Fibroblast of lung (primary cell): ENCODE measurements at places on chromosomes 7 and 10. TPM values are rescaled to one million over a fixed set of nuclear protein-coding genes. Genes with fewer than 3 reads are reported as not detected.

GRCh38 chr10:1090696-1091095 is 34.5 kb downstream of the WDR37 start:
- H3K27me3 ChIP-seq, result no peaks in the 10 kb centered on the region
- H3K4me1 ChIP-seq, result no peaks in the 10 kb centered on the region
- DNase-seq, result no peak
- H3K36me3 ChIP-seq, result peaks cover 20% of the 10 kb centered on the region

C10orf67 gene
- total RNA-seq, result under 0.01 TPM in 2 replicates

- H3K4me3 ChIP-seq, result no peak overlapping the region
- no peaks in the 10 kb centered on the region for H3K4me1 ChIP-seq
- no peak overlapping the region for H3K27ac ChIP-seq
- no peaks in the 10 kb centered on the region for H3K36me3 ChIP-seq
- no peak for DNase-seq
Measured at GRCh38 chr10:70613941-70614340, 11.4 kb upstream of the PRF1 start.

TSPAN13 gene
- total RNA-seq, result 0.77 and 2.8 TPM in 2 replicates

DNA sequence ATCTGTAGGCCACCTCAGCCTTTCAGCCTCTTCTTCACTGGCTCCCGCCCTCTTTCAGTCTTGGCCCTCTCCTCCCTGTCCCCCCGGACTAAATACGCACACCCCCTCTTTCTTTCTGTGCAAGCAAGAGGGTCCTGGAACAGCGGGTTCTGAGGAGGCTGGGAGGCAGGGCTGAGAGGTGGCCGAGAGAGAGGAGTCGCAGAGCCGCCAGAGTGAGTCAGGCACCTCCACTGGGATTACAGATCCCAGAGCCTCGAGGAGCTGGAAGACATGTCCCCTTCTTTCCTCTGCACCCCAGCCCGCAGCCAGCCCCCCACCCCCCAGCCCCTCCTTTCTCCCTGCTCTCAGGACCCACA is 182 bp downstream of the CCDC136 start:
- no peak for DNase-seq
- peaks cover 7% of the 10 kb centered on the region for H3K27me3 ChIP-seq
- H3K36me3 ChIP-seq, result no peaks in the 10 kb centered on the region
- peak overlapping the region; percentile 76 for H3K4me3 ChIP-seq

TMEM176B gene
- 26.8 and 95.3 TPM in 2 replicates for total RNA-seq

GRCh38 chr7:41915871-41916270 is 213.0 kb upstream of the INHBA start:
- H3K4me3 ChIP-seq, result no peak overlapping the region
- no peaks in the 10 kb centered on the region for H3K36me3 ChIP-seq
- H3K4me1 ChIP-seq, result peaks cover 35% of the 10 kb centered on the region
- no peak for DNase-seq

DNA sequence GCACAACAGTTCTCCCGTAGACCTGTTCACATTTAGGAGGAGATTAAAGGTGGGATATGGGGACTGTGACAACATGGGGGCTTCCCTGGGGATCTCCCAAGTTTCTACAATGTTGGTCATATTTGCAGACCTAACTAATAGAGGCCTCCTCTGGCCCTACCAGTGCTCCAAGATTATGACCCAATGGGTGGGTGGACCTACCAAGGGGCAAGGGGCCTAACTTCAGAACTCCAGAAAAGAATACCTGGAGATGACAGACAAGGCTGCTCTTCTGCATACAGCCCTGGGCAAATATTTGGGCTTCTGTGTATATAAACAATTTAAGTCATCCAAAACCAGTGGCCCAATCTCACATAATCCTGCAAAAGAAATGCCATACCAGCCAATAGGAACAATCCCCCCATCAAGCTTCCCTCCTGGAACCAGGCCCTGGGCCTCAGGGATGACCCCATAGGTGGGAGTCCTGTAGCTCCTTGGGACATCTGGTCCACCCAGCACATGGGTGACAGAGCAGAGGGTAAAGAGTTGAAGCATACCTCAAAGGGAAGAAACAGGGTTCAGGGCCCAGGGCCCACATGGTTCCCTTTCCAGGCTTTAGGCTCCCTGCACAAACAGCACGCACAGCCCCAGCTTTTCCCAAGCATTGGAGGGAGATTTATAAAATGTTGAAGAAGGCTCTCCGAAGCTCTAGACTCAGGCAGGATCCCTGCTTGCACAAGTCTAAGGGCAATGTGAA is 86.1 kb upstream of the CHST15 start:
- no peaks in the 10 kb centered on the region for H3K36me3 ChIP-seq
- no peak overlapping the region for H3K27ac ChIP-seq
- no peaks in the 10 kb centered on the region for H3K4me1 ChIP-seq
- no peaks in the 10 kb centered on the region for H3K27me3 ChIP-seq
- H3K4me3 ChIP-seq, result no peak overlapping the region
- no peak for DNase-seq

MMRN2 gene
- total RNA-seq, result 0.77 and 2.1 TPM in 2 replicates

DNA sequence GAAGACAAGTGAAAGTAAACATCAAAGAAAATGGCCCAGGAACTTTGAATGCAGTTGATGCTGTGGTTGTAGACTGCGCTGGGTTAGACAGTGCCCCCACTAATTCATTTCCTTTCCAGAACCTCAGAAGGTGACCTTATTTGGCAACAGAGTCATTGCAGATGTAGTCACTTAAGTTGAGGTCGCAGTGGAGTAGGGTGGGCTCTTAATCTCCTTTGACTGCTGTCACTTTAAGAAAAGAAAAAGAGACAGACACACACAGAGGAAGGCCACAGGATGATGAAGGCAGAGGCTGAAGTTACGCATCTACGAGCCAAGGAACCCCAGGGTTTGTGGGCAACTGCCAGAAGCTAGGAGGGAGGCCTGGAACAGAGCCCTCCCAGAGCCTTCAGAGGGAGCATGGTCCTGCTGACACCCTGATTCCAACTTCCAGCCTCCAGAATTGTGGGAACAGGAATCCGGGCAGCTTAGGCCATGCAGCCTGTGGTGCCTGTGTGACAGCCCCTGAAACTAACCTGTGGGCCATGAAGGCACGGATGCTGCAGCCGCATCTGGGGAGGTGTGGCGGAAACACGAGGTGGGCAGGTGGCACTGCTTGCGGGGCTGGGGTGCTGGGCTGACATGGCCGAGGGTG is 107.6 kb downstream of the PRKAG2 start:
- no peaks in the 10 kb centered on the region for H3K36me3 ChIP-seq
- H3K4me1 ChIP-seq, result no peaks in the 10 kb centered on the region

GRCh38 chr10:37476285-37476684 is 350.9 kb downstream of the ANKRD30A start:
- DNase-seq, result no peak
- H3K4me1 ChIP-seq, result no peaks in the 10 kb centered on the region
- no peaks in the 10 kb centered on the region for H3K36me3 ChIP-seq
- no peaks in the 10 kb centered on the region for H3K27me3 ChIP-seq
- H3K27ac ChIP-seq, result no peak overlapping the region

- H3K36me3 ChIP-seq, result no peaks in the 10 kb centered on the region
- no peaks in the 10 kb centered on the region for H3K27me3 ChIP-seq
- H3K27ac ChIP-seq, result peak within 1 kb of the TSS; percentile 87
Measured at GRCh38 chr7:4883372-4884144, at the start of gene RADIL. Gene RADIL (minus strand): TSS chr7:4883716. CDS start chr7:4878139, 5,577 bp downstream.

ERVW-1 gene
- total RNA-seq, result not detected in 2 replicates

DNA sequence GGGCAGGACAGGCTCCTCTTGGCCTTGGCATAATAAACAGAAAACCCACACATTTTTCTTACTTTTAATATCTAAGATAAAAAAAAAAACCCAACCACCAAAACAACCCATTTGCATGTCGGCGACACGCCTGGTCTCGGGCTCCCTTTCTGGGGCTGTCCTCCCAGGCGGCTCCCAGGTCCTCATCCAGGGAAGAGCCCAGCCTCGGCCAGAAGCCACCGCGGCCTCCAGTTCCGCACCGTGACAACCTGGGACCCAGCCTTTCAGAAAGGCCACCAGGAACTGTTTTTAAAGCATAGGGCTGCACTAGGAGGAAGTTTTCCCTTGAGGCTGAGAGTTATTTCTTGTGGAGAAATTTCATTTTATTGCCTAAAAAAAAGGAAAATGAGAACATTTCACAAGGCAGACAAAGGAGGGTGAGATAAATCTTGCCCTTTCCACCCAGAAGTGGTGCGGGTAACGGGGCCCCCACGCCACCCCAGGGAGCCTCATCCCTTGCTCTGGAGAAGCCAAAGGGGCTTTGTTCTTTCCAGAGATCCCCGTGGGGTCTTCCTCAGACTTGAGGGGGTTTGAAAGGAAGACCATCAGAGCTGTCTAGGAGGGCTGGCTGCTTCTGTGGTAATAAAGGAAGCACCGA is 39.2 kb upstream of the MKRN1 start:
- no peak overlapping the region for H3K4me3 ChIP-seq
- DNase-seq, result no peak
- H3K36me3 ChIP-seq, result peaks cover 5% of the 10 kb centered on the region
- H3K27me3 ChIP-seq, result no peaks in the 10 kb centered on the region
- H3K4me1 ChIP-seq, result no peaks in the 10 kb centered on the region

- peaks cover under 1% of the 10 kb centered on the region for H3K27me3 ChIP-seq
- H3K27ac ChIP-seq, result no peak overlapping the region
- DNase-seq, result peak; percentile 15
- H3K4me3 ChIP-seq, result no peak overlapping the region
Measured at GRCh38 chr10:12852687-12853086, 148.8 kb downstream of the CCDC3 start.

GRCh38 chr7:117427258-117427701 is at the start of gene ASZ1:
Gene ASZ1 (minus strand): TSS chr7:117427493. CDS start chr7:117427460, 33 bp downstream.
- H3K4me3 ChIP-seq, result no peak within 1 kb of the TSS
- H3K27me3 ChIP-seq, result no peaks in the 10 kb centered on the region
- no peaks in the 10 kb centered on the region for H3K4me1 ChIP-seq
- no peaks in the 10 kb centered on the region for H3K36me3 ChIP-seq
- no peak for DNase-seq

DNA sequence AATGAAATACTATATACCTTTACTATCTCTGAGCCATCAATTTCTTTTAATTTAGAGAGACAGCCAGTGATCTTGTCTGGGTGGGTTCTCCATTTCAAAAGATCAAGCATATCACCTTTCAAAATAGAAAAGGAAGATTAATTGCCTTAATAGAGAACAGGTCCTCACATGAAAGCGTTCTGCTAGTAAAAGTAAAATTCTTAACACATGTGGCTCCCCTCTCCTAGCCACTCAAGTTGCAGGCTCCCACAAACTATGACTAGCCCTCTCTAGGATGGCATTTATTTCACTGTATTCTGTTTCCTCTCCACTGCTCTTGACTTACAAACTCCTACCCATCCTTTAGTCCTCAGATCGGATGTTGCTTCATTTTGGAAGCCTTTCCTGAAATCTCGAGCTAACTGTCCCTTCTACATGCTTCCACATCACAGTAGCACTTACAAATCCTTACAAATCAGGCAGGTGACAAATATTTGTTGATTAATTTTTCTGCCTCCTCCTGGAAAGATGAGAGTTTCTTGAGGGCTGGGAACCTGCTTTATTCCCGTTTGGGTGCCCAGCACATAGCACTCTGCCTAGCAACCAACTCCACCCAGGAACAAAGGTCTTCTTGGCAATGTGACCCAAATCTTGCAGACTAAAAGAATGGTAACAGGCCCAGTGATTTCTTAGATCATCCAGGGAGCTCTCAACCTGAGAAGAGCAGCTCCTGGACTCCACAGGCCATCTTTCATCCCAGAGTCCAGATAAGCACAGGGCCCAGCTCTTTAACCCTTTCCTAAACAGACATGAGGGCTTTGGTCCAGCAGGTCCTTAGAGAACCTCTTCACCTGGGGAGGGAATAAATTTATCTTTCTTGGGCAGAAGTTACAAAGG is 310.4 kb upstream of the IMMP2L start:
- peaks cover 5% of the 10 kb centered on the region for H3K4me1 ChIP-seq
- no peaks in the 10 kb centered on the region for H3K27me3 ChIP-seq
- H3K36me3 ChIP-seq, result no peaks in the 10 kb centered on the region
- H3K27ac ChIP-seq, result no peak overlapping the region
- no peak overlapping the region for H3K4me3 ChIP-seq
- no peak for DNase-seq

PAX4 gene
- not detected in 2 replicates for total RNA-seq

- H3K27me3 ChIP-seq, result no peaks in the 10 kb centered on the region
- H3K4me1 ChIP-seq, result peaks cover 7% of the 10 kb centered on the region
- no peak overlapping the region for H3K27ac ChIP-seq
- peak overlapping the region; percentile 60 for H3K4me3 ChIP-seq
Measured at GRCh38 chr7:75639886-75640190, 98.9 kb downstream of the HIP1 start.

FGFBP3 gene
- total RNA-seq, result 0.26 and 0.50 TPM in 2 replicates

- H3K27me3 ChIP-seq, result no peaks in the 10 kb centered on the region
- no peaks in the 10 kb centered on the region for H3K4me1 ChIP-seq
- no peak overlapping the region for H3K4me3 ChIP-seq
- H3K36me3 ChIP-seq, result no peaks in the 10 kb centered on the region
- H3K27ac ChIP-seq, result no peak overlapping the region
Measured at GRCh38 chr10:34859170-34859569, 44.1 kb upstream of the PARD3 start.
